Astrocyte (in vitro differentiated cells and primary cell): ENCODE measurements at places on chromosomes 6 and 20. TPM values are rescaled to one million over a fixed set of nuclear protein-coding genes. Genes with fewer than 3 reads are reported as not detected.

Gene VWA7
- 0.54 and 0.94 TPM in 2 replicates for total RNA-seq

Gene MYB
- total RNA-seq: 0.12 TPM in 1 of 2 replicates, not detected in the other

Gene TRIM31
- not detected in 2 replicates for total RNA-seq

Gene TNXB
- total RNA-seq: 1.8 and 2.3 TPM in 2 replicates

Gene PTCRA
- total RNA-seq: not detected in 2 replicates

DNA sequence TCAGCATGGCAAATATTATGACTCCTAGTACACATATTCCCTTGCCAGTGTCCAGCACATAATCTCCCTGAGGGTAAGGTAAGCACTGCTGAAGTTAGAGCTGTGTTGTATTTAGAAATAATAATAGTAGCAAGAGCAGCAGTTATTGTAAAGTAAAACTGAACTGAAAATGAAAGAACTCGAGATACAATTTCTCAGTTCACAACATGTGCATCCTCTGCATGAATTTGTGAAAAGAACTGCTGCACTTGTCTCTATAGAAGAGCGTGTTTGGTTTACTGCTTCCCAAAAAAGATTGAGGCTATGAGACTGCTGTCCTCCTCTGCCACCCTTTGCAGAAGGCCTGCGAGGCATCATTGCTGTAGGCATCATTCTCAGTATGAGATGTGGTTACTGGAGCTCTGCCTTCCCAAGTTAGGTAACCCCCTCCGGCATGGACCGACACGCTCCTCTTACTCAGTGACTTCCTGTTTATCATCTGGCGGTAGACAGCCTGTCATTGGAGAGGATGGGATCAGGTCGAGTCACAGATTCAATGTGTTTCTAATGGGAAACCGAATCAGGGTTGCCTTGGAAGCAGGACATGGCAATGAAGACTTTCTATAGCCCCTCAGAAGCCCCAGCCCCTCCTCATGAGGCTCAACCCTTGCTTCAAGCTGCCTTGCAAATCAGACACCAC, 48.1 kb downstream of the SLC24A3 start:
- no peaks in the 10 kb centered on the region for H3K36me3 ChIP-seq
- no peak overlapping the region for H3K27ac ChIP-seq
- no peaks in the 10 kb centered on the region for H3K27me3 ChIP-seq
- DNase-seq: no peak
- H3K4me3 ChIP-seq: no peak overlapping the region
- H3K4me1 ChIP-seq: no peaks in the 10 kb centered on the region

DNA sequence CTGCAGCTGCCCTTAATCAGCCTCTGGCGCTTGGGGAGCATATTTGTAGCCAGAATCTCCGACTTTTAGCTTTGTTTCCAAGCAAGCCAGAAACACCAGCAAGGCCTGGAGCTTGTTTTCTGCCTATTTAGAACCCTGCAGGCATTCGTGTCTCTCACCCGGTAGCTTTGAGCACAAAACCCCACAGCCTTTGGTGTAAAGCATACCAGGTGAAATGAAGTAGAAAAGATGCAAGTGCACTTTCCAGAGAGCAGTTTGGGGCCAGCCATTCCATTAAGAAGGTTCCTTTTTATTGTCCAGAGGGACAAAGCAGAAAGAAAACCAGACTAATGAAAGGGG, 736 bp downstream of the FAM217B start:
- no peaks in the 10 kb centered on the region for H3K27me3 ChIP-seq
- H3K36me3 ChIP-seq: peaks cover 9% of the 10 kb centered on the region
- no peak for DNase-seq
- H3K27ac ChIP-seq: peak overlapping the region; percentile 85
- H3K4me3 ChIP-seq: peak overlapping the region; percentile 88

DNA sequence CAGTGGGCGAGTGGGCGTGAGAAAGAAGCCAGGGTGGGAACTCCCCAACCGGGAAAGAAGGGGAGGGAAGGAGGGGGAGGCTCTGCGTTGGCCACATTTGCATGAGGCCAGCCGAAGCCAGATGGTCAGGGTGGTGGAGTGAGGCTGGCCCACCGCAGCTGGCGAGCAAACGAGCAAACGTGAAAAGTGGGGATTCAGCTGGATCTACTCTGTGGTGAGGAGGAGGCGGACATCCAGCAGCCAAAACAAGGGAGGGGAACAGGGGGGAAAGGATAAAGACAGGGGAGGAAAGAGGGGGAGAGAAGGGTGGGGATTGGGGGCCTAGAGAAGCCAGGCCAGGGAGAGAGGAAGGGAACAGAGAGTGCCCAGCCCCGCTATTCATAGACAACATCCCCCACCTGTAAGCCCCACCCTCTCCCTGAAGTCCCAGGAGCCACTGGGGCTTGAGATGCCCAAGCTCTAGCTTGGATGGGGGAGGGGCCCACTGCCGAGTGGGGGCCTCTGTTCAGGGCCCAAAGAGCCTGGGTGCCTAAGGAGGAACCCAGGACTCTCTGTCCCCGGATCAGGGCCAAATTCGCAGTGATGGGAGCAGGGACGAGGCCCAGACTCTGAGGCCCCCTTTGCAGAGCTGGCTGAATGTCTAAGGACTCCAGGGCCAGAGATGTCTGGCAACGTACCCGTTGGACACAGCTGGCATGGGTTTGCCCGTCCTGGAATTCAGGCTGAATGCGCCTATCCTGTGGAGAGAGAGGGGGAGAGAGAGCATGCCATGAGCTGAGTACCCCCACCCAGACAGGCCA, 45.1 kb downstream of the CPNE5 start:
- DNase-seq: no peak
- no peak overlapping the region for H3K27ac ChIP-seq
- H3K36me3 ChIP-seq: no peaks in the 10 kb centered on the region
- H3K4me1 ChIP-seq: no peaks in the 10 kb centered on the region

GRCh38 chr6:139256087-139256486, 35.7 kb downstream of the TXLNB start:
- no peaks in the 10 kb centered on the region for H3K36me3 ChIP-seq
- no peaks in the 10 kb centered on the region for H3K4me1 ChIP-seq
- DNase-seq: peak; percentile 92

GRCh38 chr6:36908747-36909146, 23.0 kb downstream of the C6orf89 start:
- H3K4me3 ChIP-seq: no peak overlapping the region
- peaks cover 14% of the 10 kb centered on the region for H3K36me3 ChIP-seq
- no peaks in the 10 kb centered on the region for H3K27me3 ChIP-seq
- peaks cover 20% of the 10 kb centered on the region for H3K4me1 ChIP-seq
- no peak for DNase-seq
- no peak overlapping the region for H3K27ac ChIP-seq

GRCh38 chr6:23013776-23014175, 444.4 kb downstream of the HDGFL1 start:
- H3K36me3 ChIP-seq: no peaks in the 10 kb centered on the region
- H3K27ac ChIP-seq: no peak overlapping the region
- H3K4me1 ChIP-seq: no peaks in the 10 kb centered on the region
- DNase-seq: peak; percentile 72
- H3K4me3 ChIP-seq: no peak overlapping the region

DNA sequence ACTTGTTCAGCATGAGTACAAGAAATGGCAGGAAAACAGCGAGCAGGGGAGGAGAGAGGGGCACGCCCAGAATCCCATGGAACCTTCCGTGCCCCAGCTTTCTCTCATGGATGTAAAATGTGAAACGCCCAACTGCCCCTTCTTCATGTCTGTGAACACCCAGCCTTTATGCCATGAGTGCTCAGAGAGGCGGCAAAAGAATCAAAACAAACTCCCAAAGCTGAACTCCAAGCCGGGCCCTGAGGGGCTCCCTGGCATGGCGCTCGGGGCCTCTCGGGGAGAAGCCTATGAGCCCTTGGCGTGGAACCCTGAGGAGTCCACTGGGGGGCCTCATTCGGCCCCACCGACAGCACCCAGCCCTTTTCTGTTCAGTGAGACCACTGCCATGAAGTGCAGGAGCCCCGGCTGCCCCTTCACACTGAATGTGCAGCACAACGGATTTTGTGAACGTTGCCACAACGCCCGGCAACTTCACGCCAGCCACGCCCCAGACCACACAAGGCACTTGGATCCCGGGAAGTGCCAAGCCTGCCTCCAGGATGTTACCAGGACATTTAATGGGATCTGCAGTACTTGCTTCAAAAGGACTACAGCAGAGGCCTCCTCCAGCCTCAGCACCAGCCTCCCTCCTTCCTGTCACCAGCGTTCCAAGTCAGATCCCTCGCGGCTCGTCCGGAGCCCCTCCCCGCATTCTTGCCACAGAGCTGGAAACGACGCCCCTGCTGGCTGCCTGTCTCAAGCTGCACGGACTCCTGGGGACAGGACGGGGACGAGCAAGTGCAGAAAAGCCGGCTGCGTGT, 11.6 kb downstream of the TNFAIP3 start:
- no peak overlapping the region for H3K4me3 ChIP-seq
- no peaks in the 10 kb centered on the region for H3K4me1 ChIP-seq
- DNase-seq: no peak
- H3K27me3 ChIP-seq: no peaks in the 10 kb centered on the region

DNA sequence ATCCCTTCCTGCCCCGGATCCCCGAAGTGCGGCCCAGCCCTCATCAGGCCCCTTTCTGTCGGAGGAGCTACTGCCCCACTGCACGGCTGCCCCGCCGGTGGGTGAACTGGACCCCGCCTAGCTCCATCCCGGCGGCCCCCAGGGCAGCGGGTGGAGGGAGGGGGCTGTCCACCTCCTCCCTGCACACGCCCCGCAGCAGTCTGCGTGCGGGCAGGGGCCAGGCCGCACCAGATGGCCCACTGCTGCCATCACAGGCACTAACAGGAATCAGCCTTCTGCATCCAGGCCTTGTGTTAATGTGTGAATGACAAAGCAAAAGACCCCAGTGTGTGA, 54.9 kb upstream of the UNC93A start:
- no peak for DNase-seq
- H3K27me3 ChIP-seq: peaks cover 3% of the 10 kb centered on the region
- no peaks in the 10 kb centered on the region for H3K36me3 ChIP-seq
- H3K4me1 ChIP-seq: no peaks in the 10 kb centered on the region
- no peak overlapping the region for H3K4me3 ChIP-seq
- no peak overlapping the region for H3K27ac ChIP-seq

DNA sequence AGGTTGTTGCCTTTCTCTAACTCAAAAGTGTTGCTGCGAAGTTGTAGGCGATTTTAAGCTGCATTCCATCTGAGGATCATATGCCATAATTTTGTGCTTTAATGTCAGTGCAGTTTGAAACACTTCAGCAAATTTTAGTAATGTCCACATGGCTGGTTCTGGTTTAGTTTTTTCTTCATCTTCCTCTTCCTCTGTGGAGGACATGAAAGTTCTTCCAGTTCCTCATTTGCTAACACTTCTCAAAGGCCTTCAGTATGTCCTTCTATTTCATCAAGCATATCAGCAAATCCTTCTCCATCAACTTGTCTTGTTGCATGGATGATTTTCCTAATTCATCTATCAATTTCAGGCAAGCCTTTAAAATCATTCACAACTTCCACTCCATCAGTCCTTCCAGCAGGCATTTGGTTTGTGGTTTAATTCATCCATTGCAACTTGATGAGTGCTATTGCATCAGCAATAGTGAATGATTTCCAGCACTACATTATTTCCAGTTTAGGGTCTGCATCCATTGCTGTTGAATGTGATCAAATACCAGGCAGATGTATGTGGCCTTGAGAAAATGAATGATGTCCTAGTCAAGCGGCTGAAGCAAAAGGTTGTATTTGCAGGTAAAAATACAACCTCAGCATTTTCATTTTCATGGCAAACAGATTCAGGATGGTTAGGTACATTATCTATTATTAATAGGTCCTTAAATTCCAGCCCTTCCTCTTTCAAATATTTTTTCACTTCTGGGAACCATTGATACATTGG, 20.2 kb downstream of the SHLD1 start:
- H3K36me3 ChIP-seq: no peaks in the 10 kb centered on the region
- DNase-seq: no peak
- H3K27me3 ChIP-seq: no peaks in the 10 kb centered on the region
- H3K4me3 ChIP-seq: no peak overlapping the region
- no peaks in the 10 kb centered on the region for H3K4me1 ChIP-seq

DNA sequence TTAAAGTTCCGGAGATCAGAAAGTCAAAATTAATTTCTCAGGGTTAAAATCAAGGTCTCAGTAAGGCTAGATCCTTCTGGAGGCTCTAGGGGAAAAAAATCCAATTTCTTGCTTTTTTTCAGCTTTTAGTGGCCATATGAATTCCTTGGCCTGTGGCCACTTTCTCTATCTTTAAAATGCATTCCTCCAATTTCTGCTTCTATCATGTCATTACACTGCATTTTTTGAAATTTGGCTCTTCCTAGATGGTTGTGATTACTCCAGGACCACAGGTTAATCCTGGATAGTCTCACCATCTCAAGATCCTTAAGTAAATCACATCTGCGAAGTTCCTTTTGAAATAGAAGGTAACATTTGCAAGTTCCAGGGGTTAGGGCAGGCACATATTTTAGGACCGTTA, 1294.9 kb upstream of the CITED2 start:
- H3K27ac ChIP-seq: no peak overlapping the region
- H3K36me3 ChIP-seq: no peaks in the 10 kb centered on the region
- H3K4me1 ChIP-seq: no peaks in the 10 kb centered on the region
- H3K27me3 ChIP-seq: no peaks in the 10 kb centered on the region

DNA sequence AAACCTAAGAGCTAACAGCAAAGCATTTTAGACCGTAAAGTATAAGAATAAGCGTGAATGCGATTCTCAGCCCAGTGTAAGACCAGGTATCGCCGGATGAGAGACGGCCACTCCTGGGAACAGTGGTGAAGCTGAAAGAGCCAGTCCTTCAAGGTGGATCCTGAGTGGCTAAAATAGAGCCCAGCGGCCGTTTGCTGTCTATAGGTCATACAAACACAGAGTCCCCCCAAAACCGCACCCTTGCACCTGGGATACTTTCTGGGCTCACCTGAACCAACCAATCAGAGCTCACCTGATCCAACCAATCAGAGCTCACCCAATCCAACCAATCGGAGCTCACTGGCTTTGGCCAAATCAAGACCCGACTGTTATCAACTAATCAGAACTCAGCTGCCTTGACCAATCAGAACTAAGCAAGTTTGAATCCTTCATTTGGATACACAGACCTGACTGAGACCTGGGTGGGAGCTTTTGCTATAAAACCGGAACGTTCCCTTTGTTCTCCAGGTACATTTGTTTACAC, 248.2 kb downstream of the DLL1 start:
- no peaks in the 10 kb centered on the region for H3K27me3 ChIP-seq
- H3K36me3 ChIP-seq: no peaks in the 10 kb centered on the region
- no peak for DNase-seq

GRCh38 chr6:30198166-30199084, 14.8 kb downstream of the TRIM26 start:
- no peak overlapping the region for H3K27ac ChIP-seq
- no peaks in the 10 kb centered on the region for H3K27me3 ChIP-seq
- H3K36me3 ChIP-seq: peaks cover 20% of the 10 kb centered on the region
- no peak for DNase-seq
- H3K4me3 ChIP-seq: no peak overlapping the region
- H3K4me1 ChIP-seq: no peaks in the 10 kb centered on the region

- H3K27me3 ChIP-seq: peaks cover 2% of the 10 kb centered on the region
- DNase-seq: no peak
- H3K36me3 ChIP-seq: no peaks in the 10 kb centered on the region
- H3K27ac ChIP-seq: no peak overlapping the region
- peaks cover 3% of the 10 kb centered on the region for H3K4me1 ChIP-seq
- H3K4me3 ChIP-seq: no peak overlapping the region
Observed at GRCh38 chr6:36815962-36816735, 23.1 kb downstream of the CPNE5 start.
